Trophoblast cell (in vitro differentiated cells and primary cell): ENCODE measurements at places on chromosomes 11 and 22.

DNA sequence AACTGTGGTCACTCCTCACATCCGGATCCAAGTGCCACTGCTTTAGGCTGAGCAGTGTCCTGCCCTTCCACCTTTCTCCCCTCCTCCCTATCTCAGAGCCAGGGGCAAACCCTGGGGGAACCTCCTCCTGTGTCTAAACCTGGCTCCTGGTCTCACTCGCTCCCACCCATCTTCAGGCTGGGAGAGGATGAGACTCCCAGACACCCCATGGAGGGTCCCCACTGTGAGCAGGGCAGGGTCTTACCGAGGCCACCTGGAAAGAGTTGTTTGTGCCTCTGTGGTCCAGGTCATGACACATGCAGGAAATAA lies 93.6 kb downstream of the PDE2A start:
- no peak for DNase-seq

DNA sequence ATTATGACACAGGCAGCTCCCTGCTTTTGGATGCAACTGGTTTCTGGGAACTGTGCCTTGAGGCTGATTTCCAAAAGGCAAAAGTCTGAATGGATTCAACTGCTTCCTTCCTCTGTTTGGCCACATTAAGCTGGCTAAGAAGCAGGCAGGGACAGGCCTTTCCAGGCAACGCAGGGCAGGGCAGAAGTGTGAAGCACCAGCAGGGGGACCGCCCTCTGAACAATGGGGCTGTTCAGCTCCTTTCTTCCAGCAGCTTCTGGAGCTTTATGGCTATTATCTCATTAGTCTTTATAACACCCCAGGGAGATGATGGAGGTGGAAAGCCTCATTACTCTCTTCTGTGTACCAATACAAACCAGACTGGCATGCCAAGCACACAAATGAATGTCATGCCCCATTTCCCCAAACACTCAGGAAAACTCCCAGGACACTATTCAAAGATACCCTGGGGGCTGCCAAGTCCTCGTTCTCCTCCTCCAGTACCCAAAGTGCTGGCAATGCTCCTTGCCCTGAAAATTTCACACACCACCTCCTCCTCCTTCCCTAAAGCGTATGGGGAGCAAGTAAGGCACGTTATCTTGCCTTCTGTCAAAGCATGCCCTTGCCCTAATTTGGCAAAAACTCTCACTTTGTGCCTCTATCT lies 21.3 kb downstream of the MORC2 start:
- DNase-seq, result peak; percentile 26

DNA sequence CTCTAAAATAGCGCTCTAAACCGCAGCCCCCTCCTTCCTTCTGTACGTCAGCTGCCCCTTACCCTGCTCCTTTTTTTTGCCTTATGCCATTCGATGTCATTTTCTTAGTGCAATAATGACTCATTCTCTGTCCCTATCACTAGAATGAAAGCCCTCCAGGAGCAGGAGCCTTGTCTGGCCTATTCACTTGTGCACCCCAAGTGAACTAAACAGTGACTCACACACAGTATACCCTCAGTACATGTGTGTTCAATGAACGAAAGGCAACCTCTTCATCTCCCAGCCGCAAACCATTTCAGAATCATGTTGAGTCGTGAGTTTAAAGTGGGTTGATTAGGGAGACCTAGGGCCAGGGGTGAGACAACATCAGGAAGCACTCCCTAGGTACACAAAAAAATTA lies 50.7 kb upstream of the SPATA19 start:
- DNase-seq, result no peak

DNA sequence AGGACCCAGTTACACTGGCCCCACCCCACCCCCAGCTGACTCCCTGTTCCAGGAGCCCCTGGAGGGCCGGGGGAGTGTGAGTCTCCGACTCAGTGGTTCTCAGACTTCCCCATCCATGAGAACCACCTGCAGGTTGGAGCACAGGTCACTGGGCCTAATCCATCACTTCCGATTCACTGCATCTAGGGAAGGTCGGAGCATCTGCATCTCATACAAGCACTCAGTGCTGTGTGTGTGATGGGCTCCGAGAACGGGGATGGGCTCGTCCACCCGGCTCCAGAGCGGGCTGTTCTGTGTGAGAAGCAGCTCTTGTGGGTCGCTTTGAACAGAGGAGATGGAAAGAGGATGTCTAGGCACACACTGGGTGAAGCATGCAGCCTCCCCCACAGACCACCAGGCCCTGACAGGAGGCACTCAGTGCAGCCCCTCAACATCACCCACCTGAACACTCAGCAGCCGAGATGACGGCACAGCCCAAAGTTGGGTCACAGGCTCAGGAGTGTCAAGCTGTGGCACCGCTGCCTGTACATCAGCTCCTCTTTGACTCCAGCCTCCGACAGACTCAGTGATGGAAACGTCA lies 541.4 kb downstream of the BRD1 start:
- no peak for DNase-seq

- no peak for DNase-seq
These were observed 53.9 kb downstream of the SMIM38 start for GRCh38 chr11:69209421-69210309.
